ENCODE measurements at places on chromosomes 6 and 20.

- DNase-seq, result no peak
These were observed 10.5 kb downstream of the C6orf118 start for GRCh38 chr6:165298875-165299274.

DNA sequence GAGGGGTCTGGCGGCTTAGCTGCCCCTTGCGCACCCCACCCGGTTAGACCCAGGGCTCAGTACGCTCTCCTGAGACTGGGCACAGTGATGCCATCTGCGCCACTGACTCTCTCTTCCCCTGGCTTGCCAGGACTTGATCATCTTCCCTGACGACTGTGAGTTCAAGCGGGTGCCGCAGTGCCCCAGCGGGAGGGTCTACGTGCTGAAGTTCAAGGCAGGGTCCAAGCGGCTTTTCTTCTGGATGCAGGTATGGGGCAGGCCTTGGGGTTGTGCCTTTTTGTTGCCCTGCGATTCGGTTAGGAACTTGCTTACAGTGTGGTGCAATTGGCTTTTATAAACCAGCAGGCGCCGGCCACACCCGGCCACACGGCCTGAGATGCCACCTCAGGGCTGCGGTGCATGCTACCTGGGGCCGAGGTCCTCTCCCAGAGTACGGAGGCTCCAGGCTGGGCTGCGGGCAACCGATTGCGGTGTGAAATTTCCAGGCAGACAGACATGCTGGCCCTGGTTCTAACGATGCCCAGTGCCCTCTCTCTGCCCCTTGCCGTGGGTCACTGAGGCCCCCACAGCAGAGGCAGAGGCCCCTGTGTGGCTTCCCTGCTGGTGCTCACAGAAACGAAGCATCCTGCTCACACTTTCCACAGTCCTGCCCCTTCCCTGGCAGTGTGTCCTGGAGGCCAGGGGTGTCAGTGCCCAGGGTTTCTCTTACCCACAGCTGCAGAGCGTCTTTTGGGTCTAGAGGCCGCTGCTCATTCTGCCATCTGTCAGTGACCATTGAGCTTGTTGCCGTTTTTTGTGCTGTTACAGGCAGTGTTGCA, 1.7 kb downstream of the ADRM1 start:
- no peak for DNase-seq

GRCh38 chr20:20251317-20251716, 116.6 kb upstream of the INSM1 start:
- DNase-seq, result no peak

DNA sequence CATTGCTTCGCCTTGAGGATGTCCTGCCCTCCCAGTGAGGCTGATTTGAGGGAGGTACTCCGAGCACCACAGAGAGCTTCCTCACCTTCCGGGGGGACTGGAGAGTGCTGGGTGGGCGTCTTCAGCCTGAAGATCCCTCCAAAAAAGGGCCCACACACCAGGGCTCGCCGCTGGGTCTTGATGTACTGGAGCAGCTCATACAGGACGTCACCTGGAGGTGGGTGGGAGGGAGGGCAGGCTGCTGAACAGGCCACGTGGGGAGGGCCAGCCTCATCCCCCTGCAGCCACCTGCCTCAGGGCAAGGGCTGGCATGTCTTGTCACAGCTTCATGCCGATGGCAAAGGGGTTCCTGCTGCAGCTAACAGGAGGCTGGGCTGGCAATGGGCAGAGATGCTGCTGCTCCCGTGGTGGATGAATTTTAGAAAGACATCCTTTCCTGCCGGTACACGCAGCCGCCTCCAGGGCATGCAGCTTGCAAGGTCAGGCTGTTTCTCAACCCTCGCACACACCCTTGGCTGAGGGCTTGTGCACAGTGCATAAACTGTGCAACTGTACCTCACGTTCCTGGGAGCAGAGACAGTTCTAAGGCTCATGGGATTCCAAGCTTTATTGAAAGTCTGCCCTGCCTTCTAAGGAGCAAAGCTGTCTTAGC, 14.0 kb downstream of the ETV7 start:
- DNase-seq, result no peak

- no peak for DNase-seq
These were observed 363.2 kb upstream of the FLRT3 start for GRCh38 chr20:14700639-14700960.

DNA sequence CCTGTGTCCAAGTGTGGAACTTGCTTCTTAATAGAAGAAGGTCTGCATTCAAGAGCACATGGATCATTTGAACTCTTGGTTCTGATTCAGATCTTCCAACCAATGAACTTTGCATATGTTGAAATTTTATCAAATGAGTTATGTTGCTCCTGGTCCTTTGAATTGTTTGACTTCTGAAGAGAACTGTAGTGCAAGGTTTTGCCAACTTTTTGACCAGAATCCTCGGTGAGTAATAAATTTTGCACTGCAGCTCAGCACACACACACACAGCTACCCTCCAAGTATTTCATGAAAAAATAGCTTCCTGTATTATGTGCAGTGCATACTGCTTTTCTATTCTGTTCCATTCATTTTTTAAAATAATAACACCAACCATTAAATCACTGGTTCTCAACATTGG, 67.5 kb downstream of the BFSP1 start:
- no peak for DNase-seq

- DNase-seq, result no peak
These were observed 68.6 kb upstream of the MCHR2 start for GRCh38 chr6:100062621-100063020.

DNA sequence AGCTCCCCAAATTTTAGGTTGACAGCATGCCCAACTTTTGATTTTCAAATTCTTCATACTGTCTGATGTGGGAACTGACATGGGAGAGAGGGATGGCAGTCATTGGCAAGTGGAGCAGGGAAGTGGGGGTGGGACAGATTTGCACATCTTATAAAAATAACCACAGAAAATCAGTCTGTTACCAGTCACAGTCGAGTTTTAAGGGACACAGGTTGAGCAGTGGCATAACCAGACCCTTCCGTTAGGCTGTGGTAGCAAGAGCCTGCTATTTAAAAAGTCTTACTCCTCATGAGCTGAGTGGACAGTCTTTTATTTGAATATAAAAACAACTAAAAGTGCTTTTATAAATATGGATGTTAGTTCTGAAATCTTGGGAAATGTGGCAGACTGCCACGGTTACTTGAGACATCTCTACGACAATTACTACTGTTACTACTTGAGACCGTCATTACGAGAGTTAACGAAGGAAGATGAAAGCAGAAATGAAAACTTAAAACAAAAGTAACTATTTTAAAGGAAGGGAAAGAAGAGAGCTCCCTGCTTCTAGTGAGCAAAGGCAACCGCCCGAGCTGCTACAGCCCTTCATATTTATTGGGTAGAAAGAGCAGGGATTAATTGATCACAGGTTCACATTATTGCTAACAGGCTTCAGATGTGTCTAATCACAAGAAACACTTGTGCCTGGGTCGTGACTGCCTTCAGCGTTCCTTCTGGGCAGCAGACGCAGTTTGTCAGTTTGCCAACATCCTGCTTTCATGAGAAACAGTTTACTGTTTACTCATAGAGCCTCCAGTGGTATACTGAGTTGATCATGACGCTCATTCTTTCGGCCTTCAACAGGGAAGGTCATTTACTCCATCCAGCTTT, 71.3 kb downstream of the EFHC1 start:
- DNase-seq, result peak; percentile 65

- DNase-seq, result no peak
These were observed 107.6 kb upstream of the KHDRBS2 start for GRCh38 chr6:62393608-62394007.

- DNase-seq, result no peak
These were observed 67.2 kb downstream of the NCOA3 start for GRCh38 chr20:47568837-47569410.

- DNase-seq, result peak; percentile 98
These were observed 1.3 kb downstream of the TUBB start for GRCh38 chr6:30721198-30722024.

DNA sequence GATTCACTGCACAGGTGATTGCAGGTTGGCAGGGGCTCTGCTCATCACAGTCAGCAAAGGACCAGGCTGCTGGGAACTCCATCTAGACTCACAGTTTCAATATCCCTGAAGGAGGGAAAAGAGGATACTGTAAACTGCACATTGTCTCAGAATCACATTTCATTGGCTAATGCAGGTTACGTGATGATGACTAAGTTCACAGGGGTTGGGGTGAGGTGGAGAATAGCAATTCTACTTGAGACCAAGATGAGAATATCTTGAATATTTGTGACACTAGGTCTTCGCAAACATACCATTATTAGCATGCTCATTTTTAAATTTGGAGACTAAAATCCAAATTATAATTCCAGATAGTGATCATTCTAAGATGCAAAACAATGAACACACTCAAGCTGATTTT, 208.5 kb upstream of the CITED2 start:
- DNase-seq, result no peak

- DNase-seq, result no peak
These were observed 54.4 kb upstream of the SLCO4A1 start for GRCh38 chr20:62587757-62588402.

DNA sequence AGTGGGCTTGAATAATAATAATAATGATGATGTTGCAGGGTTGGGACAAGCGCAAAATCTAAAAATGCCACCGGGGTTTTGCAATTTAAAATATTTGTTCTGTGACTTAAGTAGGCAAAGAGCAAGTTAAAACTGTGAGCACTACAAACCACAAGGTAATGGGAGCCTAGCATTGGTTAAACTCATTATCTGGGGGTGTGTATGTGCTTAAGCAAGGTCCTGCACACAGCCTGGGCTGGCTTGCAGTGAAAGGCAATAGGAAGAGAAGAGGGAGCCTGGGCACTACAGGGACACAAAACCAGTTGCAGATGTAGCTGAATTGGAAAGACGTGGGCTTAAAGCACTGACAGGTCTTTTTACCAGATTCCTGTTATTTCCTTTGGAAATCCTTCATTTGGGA, 11.7 kb downstream of the SIM1 start:
- DNase-seq, result no peak

- DNase-seq, result no peak
These were observed 10.9 kb downstream of the FOXF2 start for GRCh38 chr6:1400126-1400850.

GRCh38 chr6:12506159-12506558, 210.4 kb upstream of the PHACTR1 start:
- DNase-seq, result no peak

- DNase-seq, result peak; percentile 61
These were observed 11.5 kb upstream of the TMC2 start for GRCh38 chr20:2524709-2525506.

DNA sequence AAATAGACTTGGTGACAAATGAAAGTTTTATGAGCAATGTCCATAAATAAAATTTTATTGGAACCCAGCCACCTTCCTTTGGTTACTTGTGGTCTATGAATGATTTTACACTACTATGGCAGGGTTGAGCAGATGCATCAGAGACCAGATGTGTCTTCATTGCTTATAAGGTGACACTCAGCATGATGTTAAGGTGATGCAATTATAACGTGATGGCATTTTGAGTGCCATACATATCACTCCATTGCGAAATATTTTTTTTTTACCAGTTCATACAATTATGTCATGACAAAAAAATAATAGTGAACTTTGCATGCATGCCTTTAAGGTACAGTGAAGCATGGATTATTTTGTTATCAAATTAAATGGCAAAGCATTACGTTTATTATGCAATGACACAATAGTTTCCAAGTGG, 96.0 kb downstream of the ADTRP start:
- no peak for DNase-seq

- peak; percentile 64 for DNase-seq
These were observed 346.5 kb upstream of the PLCB4 start for GRCh38 chr20:8722277-8722928.

GRCh38 chr6:121503589-121503991, 68.1 kb downstream of the GJA1 start:
- no peak for DNase-seq

DNA sequence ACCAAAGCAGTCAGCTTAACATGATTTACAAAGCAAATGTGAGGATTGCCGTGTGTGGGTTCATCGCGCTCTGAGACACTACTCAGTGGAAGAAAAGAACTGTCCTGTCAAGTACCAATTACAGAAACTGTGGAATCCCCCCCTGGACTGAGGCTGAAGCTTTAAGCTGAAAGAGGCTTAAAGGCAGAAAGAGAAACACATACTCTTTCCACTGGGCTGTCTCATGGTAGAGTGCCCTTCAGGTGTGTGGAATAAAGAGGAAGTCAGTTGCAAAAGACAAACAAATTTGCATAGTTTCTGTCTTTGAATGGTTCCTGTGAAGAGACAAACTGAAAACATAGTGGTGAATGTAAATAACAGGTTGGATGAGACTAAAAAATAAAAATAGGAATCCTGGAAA, 560.4 kb upstream of the SYNCRIP start:
- no peak for DNase-seq

DNA sequence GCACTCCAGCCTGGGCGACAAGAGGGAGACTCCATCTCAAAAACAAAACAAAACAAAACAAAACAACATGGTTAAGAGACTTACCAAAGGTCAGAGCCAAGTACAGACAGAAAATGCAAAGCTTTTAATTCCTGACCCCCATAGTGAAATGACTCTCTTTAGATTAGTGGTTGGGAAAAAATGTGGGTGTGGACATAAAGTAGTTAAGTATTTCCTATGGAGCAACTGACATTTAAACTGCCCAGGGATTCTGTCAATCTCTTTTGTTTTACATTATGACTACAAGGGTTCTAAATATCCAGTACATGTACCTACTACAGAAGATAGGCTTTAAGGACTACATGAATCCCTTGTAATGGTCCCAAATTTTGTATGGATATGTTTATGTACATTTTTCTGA, 75.1 kb downstream of the IRAK1BP1 start:
- DNase-seq, result no peak

DNA sequence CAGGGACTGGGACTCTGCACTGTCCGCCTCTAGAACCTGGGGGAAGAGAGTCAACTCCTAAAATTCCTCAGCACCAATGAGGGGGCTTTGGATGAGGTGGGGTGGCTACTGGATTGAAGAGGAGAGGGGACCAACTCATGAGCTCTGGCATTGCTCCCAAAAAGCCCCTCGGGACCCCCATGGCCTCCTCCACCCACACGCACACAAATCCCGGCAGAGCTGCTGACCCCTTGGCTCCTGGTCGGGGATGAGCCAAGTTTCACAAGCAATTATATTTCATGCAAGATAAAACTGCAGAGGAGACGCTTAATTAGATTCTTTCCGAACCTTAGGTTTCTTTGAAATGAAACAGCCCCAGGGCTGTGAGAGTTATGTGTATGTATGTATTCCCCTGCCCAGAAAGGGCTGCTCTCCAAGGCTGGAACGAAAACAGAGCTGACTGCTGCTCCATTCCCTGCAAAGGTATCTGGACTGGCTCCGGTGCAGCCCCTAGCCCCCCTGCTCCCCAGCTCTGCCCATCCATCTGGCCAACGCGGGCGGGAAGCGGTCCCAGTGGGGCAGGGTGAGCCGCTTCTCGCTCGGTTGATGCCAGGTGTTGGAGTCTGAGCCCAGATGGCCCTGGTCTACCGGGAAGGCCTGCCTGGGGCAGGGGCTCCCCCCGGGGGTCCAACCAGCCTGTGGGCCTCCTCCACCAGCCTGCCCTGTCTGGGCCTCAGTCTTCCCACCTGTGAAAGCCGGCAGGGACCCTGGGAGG, 46.8 kb upstream of the STX16 start:
- DNase-seq, result no peak
